Nucleus accumbens (tissue), 56 donors: ENCODE measurements at places on chromosomes 6 and 20.

DNA sequence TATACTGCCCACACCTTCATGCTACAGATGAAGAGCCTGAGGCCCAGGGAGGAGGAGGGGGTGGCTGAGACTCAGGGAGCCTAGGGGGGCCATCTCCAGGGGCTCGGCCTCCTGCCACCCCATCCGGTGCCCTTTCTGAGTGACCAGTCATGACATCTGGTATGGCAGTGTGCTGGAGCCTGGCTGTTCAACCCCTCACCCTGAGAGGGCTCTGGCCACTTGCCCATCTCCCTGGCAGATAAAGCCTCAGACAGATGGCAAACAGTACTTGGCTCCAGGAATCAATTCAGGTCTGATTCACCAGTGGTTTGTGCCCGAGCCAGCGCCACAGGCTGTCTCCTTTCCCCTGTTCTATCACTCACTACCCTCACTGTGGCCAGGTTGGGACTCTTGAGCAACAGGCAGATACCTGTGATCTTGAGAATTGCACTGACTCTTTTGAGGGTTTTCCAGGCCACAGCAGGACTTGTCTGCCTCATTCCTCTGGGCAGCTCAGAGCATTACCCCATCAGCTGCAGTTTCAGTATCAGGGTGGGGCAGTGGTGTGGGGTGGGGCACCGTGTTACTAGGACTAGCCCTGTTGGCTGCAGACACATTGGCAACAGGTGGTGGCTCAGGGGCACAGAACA is 22.8 kb downstream of the SRSF3 start:
- no peak for DNase-seq

DNA sequence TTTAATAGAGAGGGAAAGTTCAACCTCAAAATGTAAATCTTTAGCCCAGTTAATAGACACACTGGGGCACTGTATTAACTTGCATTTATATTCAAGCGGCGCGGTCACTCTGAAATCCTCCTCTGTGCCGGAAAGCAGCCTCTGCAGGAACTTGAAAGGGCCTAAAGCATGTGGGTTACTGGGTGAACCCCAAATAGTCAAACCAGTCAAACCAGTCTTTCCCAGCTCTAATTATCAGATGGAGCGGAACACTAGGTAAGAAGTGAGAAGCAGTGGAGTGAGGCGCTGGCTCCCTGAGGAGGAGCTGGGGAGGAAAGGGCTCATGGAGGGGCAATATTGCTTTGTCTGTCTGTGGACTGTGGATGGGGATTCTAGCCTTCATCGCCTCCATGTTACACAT is 531.3 kb downstream of the QKI start:
- no peak for DNase-seq

DNA sequence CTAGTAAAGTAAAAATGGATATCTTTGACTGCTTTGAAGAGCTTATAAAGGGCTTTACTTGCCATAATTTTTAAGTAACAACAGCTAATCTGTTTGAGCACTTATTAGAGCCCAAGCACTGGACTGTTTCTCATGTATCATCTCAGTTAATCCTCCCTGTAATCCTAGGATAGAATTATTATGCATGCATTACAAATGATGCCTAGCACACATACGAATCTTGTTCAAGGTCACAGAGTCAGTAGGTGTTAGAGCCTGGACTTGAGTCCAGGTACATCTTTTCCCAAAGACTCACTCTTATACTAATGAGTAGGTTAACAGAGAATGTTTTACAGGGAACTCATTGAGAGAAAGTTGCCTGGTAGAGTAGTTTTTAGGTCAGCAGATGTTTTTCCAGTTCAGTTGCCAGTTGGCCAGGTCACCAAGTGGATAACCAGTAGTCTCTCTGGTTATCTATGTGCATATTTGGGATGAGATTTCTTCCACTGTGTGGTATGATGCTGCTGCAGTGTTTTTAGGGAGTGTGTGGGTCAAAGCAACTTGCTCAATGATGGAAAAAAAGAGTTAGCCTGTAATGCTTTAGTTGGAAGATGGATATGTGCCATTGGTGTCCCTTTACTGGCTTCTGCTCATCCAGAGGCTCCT is 32.3 kb upstream of the LAMA4 start:
- DNase-seq = no peak

DNA sequence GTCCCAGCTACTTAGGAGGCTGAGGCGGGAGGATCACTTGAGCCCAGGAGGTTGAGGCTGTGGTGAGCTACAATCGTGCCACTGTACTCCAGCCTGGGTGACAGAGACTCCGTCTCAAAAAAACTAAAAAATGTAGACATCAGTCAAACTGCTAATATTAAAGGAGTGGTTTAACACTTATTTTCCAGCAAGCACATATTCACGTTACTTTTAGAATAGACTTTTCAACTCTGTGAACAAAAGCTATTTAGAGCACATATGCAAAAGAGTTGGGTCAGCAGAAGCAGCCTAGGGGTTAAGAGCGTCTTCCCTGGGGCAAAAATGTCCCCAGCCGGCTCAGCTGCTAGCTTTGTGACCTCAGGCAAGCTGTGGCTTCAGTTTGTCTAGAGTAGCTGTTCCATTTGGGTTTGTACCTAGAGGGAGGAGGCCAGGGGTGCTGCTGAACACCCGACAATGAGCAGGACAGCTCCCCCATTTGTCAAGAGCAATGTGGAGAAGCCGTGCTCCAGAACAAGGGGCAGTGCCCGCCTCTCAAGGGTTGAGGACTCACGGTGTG is 62.5 kb upstream of the PTGIS start:
- no peak for DNase-seq

GRCh38 chr20:6630514-6630913 is 137.0 kb upstream of the BMP2 start:
- no peak for DNase-seq

DNA sequence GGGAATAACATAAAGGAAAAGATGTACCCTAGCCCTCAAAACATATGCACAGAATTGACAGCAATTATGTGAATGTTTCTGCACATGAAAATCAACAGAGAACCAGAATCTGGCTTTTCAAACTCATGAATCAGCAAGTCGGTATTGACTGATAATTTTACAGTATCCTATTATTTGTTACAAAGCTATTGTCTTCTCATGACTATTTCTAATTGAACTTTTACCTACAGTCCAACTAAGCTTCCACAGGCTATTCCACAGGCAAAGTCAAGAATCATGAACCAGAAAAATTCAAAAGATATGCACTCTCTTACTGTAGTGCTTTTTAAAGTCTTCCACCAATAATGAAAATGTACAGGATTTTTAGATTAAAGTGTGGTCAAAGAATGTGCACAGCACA is 49.1 kb upstream of the DST start:
- no peak for DNase-seq
